ENCODE measurements at places on chromosomes 12 and 14.

DNA sequence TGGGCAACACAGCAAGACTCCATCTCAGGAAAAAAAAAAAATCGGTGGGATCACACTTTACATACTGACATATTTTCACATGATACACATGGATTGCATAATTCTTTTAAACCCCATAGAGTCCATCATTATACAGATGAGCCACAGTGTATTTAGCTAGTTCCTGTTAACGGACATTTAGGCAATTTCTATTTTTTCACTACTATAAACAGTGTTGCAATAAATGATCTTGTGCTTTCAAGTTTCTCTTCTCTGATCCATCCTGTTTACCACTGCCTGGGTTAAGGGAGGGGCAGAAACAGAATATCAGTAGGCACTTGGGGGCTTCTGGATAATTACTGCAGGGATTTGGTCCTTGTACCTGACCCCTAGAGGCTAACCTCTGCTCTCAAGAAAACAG, 43.4 kb upstream of the SPTLC2 start:
- peak; percentile 81 for DNase-seq

DNA sequence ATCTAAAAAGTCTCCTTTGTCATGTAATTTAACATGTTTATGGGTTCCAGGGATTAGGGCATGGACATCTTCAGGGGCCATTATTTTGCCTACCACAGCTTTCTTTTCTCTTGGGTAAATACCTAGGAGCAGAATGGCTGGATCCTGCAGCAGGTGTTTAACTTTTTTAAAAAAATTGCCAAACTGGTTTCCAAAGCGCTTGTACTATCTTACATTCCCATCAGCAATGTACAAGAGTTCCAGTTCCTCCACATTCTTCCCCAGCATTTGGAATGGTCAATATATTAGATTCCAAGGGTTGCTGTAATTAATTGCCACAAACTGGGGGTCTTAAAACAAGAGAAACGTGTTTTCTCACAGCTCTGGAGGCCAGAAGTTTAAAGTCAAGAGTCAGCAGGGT, 27.7 kb upstream of the MYL2 start:
- DNase-seq, result no peak

DNA sequence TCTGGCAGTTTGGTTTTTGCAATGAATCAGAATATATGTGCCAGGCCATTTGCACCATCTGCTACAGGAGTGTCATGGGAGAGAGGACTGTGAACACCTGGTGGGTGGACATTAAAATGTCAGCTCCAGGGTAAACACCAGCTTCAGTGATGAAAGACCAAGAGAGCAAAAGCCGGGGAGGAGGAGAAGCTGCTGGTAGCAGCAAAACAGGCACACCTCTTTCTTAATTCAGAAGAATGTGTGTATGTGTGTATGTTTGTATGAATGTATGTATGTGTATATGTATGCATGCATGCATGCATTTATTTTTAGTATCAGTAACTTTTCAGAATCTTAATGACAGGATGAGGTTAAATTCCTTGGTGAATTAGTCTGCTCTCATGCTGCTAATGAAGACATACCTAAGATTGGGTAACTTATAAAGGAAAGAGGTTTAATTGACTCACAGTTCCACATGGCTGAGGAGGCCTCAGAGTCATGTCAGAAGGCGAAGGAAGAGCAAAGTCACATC, 357.4 kb upstream of the PRICKLE1 start:
- no peak for DNase-seq

GRCh38 chr14:77508249-77508648, 9.6 kb upstream of the ISM2 start:
- DNase-seq, result no peak

DNA sequence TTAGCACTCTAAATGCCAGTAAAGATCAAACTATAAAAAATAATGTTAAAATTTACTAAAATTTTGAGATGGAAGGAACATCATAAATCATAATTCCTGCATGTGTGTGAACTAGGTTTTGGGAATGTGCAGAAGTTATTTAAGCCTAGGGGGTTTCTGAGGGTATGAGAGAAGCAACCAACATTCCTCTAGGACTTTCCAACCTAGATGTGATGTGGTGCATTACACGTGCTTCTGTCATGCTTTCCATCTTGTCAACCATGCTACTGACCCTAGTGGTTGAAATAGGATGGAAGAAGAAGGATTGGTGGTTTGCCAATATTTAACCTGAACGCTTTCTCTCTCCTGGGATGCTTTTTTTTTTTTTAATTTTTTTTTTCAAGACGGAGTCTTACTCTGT, 209.3 kb downstream of the AEBP2 start:
- no peak for DNase-seq

DNA sequence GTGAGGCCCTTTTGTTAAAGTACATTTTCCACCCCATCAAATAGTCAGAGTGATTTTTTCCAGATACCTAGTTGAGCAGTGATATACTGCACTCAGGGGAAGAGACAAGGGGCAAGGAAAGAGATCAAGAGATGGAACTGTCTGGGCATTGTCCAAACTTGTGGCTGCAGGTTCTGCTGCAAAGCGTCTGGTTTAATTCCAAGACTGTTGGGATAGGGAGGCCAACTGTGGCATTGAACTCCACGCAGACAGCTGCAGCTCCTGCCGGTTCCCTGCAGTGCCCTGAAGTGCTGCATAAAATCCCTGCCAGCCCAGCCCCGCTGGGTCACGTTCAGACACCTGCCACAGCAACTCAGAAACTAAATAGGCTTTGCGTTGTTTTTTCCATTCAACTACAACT, 30.5 kb downstream of the RPH3A start:
- no peak for DNase-seq

GRCh38 chr14:105120056-105120455, 48.5 kb downstream of the JAG2 start:
- no peak for DNase-seq
